T1000 (cell line): ENCODE measurements at places on chromosomes 11 and 22.

GRCh38 chr11:67997475-67997921 is 6.4 kb downstream of the UNC93B1 start:
- DNase-seq = no peak

- no peak for DNase-seq
Observed at GRCh38 chr11:63504933-63505586, 824 bp upstream of the LGALS12 start.

- DNase-seq = no peak
Observed at GRCh38 chr11:92776676-92777075, 192.8 kb upstream of the MTNR1B start.

DNA sequence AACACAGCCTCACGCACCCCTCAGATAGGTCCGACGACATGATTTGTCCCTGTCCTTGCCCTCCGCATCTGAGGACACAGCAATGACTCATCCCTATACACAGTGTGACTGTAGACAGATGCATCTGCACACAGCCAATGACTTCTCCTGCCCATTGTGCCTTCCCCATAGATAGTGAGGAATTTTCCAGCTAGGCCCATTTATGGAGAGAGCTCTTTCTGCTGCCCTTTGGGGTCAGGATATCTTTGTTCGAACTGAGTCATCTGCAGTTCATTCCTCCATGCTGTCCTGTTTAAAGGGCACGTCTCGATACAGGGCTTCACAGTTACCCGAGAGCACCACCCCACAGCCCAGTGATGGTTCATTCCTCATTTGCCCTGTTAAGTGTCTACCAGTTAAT is 96.7 kb downstream of the LARGE1 start:
- no peak for DNase-seq

DNA sequence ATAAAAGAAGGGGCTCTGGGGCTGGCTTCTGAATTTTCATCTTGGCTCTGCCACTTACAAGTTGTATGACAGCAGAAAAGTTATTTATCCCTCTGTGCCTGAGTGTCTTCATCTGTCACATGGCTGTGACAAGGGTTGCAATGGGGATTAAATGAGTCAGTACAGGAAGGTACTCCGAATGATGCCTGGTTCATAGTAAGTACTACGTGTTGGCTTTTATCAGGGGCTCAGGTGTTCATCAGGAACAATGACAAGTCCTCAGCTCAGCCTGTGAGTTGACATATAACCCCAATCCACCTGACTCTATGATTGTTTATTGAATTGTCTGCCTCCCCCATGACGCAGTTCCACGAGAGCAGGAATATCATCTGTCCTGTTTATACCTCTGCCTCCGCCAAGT is 45.7 kb downstream of the PAMR1 start:
- no peak for DNase-seq

DNA sequence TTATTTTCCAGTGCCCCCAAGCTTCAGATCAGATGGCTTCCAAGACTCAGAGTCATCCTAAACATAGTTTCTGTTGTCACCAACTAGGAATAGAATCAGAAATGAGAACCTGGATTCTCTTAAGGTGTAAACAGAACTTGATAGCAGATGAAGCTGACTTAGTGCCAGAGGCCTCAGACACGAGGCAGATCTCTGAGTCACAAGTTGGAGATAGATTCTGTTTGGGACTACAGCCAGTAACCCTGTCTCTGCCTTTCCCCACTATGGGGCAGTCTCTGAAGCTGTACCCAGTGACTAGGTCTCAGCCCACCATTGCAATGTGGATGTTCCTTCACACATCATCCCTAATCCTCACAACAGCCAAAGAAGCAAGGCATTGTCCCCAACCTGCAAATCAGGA is 25.4 kb downstream of the NEU3 start:
- DNase-seq = no peak

DNA sequence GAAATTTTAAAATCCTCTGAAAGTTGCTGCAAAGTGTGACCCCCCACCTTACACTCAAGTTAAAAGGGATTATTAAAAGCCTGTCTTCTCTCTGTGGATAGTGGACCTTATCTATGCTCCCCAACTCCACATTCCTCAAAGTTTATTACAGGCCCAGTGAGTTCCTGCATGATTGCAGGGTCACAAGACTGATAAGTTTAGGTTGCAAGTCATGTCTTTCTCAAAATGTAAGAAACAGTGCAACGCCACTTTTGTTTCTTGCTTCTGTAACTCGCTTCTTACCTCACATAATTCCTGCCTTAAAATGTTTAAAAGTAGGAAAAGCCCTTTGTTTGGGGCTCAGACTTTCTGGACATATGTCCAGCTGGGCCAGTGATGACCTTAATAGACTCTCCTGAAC is 38.4 kb upstream of the GLYAT start:
- no peak for DNase-seq

DNA sequence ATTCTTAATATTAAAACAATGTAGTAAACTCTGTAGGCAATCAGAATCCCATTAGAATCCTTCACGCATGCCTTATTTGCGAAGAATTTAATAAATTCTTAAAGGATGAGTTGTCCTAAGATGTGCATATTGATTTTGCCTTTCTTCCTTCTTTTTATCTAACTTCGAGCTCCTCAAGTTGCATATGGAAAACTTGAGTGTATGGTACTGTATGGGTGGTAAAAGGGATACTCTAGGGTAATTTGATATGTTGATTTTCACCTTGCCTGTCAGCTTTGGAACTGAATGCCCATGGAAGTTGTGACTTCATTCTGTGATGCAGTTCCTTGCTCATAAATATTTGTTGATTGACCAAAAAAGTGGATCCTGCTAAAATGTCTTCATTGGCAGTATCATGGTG is 193.8 kb downstream of the DDX10 start:
- DNase-seq = no peak

DNA sequence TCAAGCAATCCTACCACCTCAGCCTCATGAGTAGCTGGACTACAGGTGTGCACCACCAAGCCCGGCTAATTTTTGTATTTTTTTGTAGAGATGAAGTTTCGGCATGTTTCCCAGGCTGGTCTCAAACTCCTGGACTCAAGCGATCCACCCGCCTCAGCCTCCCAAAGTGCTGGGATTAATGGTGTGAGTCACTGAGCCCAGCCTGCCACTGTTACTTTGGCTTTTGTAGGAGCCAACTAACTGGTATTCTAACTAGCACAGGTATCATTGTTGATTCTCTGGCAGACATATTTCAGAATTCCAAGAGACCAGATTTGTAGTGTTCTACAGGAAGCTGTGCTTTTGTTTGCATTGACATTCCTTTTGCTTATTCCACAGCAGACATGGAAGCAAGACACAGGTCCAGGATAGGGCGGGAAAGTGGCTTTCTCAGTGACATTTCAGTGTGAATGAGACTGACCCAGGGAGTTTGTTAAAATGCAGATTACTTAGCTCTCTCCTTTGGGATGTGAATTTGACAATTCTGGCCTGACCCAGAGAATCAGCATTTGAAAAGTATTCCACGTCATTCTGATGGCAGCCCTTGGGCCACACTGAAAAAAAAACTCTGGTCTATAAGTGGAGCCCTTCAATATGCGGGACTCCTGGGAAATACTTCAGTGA is 52.2 kb upstream of the PAX6 start:
- DNase-seq = no peak

GRCh38 chr11:35494957-35495490 is 30.4 kb downstream of the PAMR1 start:
- no peak for DNase-seq

GRCh38 chr11:16790486-16791190 is 52.2 kb downstream of the C11orf58 start:
- DNase-seq = no peak

DNA sequence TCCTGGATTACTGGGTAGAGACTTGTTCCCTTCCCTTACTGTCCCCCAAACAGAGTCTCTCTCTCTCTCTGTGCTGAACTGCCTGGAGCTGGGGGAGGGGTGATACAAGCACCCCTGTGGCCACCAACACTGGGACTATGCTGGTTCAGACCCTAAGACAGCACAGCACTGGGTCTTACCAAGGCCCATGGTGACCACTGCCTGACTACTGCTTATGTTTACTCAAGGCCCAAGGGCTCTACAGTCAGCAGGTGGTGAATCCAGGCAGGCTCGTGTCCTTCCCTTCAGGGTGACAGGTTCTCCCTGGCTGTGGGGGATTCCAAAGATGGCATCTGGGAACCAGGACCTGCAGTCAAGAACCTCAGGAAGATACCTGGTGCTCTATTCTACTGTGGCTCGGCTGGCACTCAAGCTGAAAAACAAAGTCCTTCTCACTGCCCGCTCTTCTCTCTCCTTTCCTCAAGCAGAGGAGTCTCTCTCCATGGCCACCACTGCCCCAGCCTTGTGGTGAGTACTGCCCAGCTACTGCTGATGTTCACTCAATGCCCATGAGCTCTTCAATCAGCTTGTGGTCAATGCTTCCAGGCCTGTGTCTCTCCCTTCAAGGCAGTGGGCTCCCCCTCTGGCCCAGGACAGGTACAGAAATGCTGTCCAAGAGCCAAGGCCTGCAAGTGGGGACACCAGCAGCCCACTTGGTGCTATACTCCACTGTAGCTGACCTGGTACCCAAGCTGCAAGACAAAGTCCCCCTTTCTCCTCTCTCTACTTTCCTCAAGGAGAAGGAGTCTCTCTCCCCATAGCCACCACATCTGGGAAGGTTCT is 41.8 kb upstream of the SHANK2 start:
- no peak for DNase-seq

DNA sequence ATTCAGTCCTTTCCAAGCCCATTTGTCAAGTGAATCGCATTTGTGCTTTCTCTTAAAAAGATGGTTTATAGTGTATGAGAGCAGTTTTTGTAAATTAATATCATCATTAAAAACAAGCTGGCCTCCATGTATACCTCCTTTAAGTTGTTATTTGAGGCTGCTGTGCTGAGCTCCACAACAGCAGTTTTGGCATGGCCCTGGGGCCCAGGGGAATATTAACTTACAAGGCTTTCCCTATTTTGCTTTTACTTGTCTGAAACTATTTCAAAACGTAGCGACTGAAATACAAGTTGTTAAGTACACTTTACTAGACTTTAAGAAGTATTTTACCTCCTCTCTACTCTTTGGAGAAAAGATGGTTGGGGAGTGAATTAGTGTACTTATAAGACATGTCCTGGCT is 4.9 kb upstream of the BARX2 start:
- no peak for DNase-seq

DNA sequence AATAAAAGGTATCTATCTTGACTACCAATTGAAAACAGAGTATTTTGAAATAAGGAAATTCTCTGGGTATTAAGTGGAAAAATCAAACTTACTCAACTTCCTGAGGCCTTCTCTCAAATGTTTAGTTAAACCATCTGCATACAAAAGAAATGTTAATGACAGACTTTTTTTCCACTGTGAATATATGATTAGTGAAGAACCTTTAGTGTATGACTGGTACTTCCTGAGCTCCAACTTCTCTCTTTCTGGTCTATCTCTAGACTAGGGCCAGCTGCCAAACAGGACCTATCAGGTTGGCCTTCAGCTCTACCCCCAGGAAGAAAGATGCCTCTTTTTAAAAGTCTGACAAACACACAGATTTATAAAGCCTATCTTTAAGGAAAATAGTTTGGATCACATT is 68.8 kb upstream of the SCUBE2 start:
- no peak for DNase-seq

- no peak for DNase-seq
Observed at GRCh38 chr22:28198692-28199091, 279.6 kb upstream of the PITPNB start.

DNA sequence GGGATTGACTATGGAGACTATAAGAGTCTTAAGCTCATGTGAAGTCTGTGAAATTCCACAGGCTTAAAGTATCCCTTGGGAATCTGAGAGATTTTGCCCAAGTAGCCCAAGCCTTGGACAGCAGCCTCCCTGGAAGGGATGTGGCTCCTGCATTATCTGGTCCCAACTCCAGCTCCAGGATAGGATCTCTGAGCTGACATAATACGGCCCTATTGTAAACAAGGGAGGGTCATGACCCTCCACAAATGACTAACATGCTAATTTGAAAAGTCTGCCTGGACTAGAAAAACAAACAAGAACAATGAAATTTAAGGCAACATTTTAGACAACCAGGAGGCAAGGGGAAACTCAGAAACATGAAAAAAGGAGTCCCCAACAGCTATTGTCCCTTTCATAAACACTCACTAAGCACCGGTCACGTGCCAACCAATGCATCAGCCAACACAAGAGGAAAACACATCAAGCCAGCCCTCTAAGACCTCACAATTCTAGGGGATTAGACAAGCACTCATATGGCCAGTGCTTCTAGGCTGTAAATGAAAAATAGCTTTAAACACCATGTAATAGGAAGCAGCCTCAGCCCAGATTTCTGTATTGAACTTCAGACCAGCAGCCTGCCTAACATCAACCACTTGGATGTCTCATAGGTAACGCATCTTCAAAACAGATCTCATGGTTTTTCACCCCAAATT is 101.2 kb upstream of the TIMP3 start:
- DNase-seq = no peak

DNA sequence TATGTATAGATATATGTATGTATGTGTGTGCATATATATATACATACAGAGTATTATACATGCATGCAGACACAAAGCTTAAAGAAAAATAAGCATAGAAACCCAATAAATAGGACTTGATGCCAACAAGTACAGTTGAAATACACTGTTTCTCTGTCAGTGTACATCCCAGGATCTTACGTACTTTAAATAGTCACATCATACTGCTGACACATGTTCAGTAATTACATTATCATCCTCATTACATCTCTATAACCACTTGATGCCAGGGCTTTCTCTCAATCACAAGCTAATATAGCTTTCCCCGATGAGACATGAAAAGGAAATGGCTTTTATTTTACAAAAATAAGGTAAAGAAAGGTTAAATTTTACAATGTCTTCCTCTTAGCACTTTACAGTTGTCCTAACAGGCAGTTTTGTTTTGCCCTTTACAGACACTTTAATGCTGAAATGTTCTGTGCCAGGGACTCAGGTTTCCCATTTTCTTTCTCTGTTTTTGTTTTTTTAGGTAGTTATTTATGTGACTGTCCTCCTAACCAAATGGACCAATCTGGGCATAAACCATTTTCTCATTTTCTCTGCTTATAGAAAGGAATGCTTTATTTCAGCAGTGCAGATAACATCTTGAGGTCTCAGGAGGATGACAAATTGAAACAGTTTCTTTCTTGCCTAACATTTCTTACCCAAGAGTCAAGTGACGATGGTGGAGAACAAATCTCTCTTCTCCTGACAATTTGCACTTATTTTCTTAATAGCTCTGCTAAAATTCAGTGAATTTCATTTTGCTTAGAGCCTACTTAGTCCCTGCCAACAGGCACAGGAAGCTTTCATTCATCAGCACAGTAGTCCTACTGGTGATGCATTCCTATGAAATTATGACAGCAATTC is 350.2 kb downstream of the TTC28 start:
- no peak for DNase-seq

DNA sequence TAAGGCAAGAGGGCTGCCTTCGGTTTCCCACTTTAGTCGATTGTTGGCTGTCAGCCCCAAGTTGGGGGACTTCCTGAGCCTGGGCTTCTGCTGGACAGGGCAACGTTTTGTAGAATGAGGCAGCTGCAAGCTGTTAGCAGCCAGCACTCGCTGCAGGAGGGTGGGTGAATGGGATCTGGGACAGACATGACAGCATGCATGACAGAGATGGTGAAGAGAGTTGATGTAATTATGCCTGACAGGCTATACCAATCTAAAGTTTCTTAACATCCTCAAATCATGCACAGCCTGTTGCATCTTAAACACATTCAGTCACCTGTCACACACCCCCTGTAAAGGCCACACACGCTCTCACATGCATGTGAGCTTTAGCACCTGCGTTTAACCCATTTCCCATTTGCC is 49.2 kb downstream of the CWC15 start:
- DNase-seq = no peak
